ENCODE measurements at places on chromosomes 4 and X.

GRCh38 chrX:69024161-69024736 lies 141.0 kb downstream of the PJA1 start:
- no peak for DNase-seq

DNA sequence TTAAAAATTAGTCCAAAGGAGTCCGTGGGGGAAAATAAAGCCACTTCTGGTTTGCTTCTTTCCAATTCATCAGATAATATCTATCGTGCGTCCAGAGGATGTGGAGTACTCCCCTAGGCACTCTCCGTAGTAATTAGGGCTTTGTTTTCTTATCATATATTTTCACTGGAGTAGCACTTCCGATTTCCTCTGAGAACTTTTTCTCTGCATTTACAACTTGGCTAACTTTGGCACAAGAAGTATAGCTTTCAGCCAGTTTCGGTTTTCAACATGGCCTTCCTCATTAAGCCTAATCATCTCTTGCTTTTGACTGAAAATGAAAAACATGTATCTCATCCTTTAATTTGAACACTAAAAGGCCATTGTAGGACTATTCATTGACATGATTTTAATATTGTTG lies 80.5 kb downstream of the CASP3 start:
- no peak for DNase-seq

- no peak for DNase-seq
These were observed 15.7 kb upstream of the BANK1 start for GRCh38 chr4:101774807-101775206.

DNA sequence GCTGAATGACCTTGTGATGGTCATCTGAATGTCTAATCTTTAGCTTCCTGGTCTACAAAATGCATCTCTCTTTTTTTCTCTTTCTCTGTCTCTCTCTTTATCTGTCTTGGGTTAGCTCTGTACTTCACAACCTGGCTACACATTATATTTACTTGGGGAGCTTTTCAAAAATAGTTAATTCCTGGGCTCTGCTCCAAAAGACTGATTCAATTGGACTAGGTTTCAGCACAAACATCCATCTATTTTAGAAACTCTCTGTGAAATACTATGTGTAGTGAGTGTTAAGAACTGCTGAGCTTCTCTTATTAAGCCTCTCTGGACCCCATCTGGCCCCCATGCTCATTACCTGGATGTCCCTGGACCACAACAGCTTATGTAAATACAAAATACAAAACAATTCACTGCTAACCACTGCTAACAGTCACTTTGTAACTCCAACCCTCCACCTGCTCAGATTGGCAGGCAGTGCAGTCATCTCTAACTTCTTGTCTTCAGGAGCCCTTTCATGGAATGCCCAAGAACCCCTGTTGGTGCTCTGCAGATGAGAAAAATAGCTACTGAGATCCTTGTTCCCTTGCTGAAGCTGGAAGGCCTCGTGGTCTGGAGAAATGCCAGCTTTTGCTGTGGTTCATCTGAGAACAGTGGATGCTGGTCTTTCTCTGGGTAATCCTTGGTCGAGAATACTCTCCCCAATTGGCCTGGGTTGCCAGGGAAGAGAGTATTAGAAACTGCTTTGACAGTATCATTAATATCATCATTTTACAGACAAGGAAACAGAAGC lies 14.8 kb upstream of the BOD1L1 start:
- DNase-seq, result no peak

GRCh38 chrX:79268788-79269187 lies 98.3 kb downstream of the ITM2A start:
- DNase-seq, result no peak

DNA sequence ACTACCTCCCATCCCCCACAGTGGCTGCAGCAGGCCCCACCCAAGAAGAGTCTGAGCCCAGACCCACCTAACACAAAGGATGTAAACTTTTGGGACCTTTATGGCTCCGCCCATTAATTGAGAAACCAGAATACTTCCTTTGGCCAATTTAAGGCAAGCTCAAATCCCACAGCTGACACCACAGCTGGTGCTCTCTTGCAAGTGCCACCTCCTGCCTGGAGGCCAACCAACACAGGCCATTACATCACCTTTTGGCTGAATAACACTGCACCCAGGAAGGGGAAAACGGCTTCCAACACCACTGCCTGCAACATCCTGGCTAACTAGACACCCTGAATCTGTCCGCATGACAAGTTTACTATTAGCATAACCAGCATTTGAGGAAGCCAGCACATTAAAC lies 248.8 kb downstream of the PRDM5 start:
- no peak for DNase-seq

DNA sequence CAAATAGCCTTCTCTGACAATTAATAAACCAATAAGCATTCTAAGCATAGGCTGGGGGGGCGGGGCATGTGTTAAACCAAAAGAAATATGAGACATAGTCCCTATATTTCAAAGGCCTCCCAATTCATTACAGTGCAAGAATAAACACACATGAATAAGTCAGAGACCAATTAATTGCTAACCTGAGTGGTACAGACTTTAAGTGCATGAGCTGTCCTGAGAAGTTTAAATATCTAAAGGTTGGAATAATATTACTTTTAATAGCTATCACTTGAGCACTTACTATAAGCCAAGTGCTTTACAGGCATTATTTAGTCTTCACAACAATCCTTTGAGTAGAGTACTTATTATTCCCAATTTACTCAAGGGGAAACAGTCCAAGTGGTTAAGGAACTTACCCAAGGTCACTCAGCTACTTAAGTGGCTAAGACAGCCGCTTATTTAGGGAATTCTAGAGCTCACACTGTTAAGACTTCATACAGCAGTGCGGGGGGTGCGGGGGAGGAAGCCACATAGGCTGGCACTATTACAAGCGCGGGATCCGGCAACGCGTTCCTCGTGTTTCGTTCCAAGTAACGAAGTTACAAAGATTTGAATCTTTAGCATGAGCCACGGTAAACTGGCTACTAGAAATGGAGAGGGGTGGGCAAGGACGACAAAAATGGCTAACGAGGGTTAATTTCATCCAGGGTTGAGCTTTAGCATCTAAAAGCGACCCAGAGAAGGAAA lies 1.4 kb downstream of the THOC2 start:
- DNase-seq, result no peak

DNA sequence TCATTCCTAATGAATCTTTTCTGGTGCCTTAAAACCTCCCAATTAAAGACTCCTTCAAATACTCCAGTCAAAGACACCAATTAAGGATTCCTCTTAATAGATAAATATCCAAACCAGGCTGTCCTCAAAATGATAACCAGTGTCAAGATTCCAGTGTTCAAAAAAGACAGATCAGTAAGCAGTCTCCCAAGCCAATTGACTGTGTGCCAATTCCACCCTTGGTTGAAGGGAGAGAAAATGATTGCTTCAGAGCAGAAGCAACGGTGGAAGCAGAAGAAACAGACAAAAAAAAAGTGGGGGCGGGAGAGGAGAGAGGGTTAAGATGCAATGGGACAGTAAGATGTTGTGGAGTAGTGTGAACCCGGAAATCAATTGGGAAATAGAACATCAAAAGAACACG lies 216.0 kb upstream of the FTHL17 start:
- DNase-seq, result no peak

GRCh38 chrX:46929439-46930261 lies 17.4 kb downstream of the JADE3 start:
- no peak for DNase-seq

GRCh38 chrX:71111141-71111843 lies at the start of gene IL2RG:
Gene IL2RG (minus strand): TSS chrX:71111577. CDS start chrX:71111539, 38 bp downstream.
- DNase-seq, result peak; percentile 56

- DNase-seq, result no peak
These were observed 97.0 kb upstream of the CCSER1 start for GRCh38 chr4:90030202-90030601.

- no peak for DNase-seq
These were observed 181.9 kb upstream of the ANXA3 start for GRCh38 chr4:78369679-78370078.

DNA sequence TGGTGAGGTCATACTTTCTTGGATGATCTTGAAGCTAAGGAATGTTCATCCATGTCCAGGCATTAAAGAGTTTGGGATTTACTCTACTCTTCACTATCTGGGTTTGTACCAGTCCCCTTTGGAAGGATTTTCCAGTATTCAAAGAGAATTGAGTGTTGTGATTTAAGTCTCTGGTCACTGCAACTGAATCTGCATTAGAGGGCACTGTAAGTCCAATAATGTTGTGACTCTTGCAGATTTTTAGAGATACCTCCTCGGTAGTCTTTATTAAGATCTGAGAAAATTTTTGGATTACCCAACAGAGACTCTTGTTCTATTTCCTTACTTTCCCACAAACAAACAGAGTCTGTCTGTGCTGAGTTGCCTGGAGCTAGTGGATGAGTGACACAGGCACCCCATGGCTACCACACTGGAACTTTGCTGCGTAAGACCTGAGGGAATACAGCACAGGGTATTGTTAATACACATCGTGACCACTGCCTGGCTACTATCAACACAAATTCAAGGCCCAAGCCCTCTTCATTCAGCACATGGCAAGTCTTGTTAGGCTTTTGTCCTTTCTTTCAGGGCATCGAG lies 357.1 kb upstream of the KLHL4 start:
- DNase-seq, result no peak

DNA sequence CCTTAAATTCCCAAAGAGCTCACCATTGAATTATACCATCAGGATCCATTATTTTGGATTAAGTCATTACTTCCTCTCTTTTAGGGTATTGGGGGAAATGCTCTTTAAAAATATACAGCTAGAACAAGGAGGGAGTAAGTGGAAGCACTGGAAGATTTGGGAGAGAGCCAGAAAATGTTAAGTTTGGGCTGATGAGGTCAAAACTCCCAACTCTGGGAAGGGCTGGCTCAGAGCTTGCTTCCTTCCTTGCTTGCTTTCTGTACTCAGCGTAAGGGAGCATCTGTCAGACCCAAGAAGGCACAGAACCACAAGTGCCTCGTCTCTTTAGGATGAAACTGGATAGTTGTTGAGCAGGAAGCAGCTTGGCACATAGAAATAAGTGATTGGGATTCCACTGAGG lies 138.2 kb downstream of the GUCY2F start:
- no peak for DNase-seq

DNA sequence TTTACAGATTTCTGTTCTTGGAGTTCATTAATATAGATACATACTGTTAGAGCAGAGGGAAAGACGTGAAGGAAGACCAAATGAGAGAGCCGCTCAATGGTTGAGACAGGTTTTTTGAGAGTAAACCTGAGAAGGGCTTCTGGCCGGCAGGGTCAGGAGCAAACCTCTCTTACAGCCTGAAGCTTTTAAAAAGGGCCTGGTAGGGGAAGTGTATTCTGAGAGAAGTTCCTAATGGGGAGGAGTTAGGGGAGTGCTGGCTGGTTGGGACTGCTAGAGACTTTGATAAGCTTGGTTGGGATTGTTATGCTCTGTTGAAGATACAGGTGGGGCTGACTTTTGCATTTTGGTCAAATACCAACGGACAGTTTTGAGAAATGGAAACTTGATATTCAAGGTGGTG lies 186.8 kb upstream of the PABPC4L start:
- no peak for DNase-seq

DNA sequence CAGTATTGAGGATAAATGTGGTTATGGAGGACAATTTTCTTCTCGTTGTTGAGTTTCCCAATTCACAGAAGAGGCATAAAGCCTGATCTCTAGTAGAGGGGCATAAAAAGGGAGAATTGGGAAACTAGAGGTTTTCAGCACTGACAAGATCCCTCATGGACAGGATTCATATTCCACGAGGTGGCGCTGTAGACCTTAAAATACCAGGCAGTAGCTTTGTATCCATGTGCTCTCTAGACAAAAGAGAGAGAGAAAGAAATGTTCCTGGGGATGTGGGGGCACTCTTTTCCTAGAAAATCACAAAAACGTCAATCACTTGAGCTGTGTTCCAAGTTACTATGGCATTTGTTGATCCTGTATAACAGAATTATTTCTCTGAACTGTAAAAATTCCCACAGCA lies 128.3 kb downstream of the MAGEE1 start:
- DNase-seq, result no peak

DNA sequence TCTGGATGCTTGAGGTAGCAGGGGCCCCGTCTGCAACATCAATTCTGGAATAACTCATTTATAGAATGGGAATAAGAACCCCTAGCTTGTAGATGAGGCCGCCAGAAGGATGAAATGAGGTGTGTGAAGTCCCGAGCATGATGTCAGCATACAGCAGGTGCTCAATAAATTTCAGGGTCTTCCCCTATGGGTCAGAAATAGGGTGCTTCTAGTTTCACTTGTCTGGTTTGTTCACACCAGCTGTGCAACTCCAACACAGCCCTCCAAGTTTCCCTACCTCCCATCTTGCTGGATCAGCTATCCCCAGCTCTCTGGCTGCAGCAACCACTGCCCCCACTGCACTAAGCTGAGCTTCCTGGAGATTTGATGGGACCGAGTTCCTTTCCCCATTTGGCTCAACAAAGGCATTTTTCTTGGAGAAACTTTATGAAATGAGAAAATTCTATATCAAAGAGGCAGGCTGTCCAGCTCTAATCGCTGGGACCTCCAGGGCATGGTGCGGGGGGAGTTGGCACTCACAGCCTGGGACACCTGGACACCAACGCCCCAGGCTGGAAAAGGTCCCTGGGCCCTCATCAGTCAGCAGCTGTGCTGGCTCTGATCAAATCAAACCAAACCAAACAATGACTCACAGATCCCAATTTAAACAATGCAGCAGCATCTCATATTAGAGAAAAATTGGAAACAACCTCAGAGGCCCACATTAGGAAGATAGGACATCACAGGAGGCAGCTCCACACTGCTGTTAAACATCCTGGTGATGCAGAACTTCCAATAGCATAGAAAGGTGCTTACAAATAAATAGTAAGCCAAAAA lies 13.3 kb downstream of the SLC2A9 start:
- DNase-seq, result no peak

- no peak for DNase-seq
These were observed 134.4 kb downstream of the SMIM20 start for GRCh38 chr4:26048378-26048882.

DNA sequence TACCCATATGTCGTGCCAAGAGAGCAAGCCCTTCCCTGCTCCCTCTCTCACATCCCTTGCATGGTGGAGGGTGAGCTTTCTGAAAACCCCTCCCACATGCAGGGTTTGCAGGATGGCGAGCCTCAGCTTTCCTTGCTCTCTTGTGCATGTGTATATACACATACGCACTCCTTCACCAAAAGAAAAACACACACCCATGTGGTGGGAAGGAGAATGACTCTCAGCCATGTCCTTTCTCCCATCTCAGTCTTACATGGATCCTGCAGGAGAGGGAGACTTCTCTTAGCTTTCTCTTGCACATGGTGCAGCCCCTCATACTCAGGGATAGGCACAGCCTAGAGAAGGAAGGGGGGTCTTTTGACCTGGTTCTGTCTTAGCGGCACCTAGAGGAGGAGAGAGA lies 81.1 kb downstream of the CLCN5 start:
- no peak for DNase-seq

- no peak for DNase-seq
These were observed 63.7 kb upstream of the CAMK2D start for GRCh38 chr4:113825272-113825671.
